ENCODE measurements at places on chromosomes 2 and 18.

DNA sequence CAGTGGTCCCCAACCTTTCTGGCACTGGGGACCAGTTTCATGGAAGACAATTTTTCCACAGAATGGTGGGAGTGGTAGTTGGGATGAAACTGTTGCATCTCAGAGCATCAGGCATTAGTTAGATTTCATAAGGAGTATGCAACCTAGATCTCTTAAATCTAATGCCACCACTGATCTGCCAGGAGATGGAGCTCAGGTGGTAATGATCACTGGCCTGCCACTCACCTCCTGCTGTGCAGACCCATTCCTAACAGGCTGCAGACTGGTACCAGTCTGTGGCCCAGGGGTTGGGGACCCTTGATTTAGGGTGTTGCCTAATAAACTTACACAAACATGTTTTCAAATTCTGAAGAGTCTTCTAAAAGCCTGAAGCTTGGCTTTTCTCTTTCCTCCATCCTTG lies 261.3 kb downstream of the CDH19 start:
- DNase-seq, result no peak

DNA sequence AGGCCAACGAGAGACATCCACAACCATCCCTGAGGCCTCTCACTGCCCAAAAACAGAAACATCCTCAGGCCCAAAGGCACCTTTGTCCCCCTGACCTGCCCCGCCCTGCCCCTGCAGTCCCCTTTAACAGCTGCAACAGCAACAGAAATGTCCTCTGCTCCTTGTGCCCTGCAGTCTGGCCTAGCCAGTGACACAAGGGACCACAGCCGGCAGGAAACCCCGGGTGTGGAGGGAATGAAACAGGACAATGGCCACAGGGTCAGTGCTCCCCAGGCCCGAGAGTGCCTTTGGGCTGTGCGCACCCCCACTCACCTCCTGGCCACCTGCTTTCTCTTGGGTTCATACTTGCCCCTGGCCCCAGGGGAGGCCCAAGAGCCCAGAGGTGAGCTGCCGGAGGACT lies 35.6 kb downstream of the SNED1 start:
- DNase-seq, result no peak

DNA sequence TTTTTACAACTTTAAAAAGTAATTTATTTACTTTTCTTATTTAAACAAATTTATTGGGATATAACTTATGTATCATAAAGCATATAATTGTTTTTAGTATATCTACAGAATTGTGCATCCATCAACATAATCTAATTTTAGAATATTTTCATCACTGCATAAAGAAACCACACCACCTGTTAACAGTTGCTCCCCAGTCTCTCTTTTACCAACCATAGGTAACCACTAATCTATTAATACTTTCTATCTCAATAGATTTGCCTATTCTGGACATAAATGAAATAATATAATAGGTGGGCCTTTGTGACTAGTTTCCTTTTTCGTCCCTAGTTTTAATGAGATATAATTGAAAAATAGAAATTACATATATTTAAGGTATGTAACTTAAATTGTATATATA lies 90.6 kb downstream of the ADAM23 start:
- no peak for DNase-seq

GRCh38 chr2:8761529-8762164 lies 75.8 kb downstream of the KIDINS220 start:
- no peak for DNase-seq

DNA sequence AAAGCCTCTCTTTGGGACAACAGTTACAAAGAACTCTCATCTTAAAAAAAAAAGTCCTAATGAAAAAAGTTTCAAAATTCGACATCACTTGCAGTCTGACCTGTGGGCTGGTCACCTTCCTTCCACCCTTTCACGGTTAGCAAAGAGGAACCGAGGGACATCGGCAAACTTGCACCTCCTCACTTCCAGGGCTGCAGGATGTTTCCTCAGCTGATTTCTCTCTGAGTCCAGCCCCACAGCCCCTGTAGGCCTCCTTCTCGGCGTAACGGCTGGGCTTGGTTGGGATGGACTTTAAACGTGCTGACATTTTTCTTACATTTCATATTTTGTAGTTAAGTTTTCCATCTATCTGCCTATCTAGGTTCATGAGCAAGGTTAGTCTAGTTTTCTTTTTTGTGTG lies 5.7 kb upstream of the CAB39 start:
- DNase-seq, result no peak

DNA sequence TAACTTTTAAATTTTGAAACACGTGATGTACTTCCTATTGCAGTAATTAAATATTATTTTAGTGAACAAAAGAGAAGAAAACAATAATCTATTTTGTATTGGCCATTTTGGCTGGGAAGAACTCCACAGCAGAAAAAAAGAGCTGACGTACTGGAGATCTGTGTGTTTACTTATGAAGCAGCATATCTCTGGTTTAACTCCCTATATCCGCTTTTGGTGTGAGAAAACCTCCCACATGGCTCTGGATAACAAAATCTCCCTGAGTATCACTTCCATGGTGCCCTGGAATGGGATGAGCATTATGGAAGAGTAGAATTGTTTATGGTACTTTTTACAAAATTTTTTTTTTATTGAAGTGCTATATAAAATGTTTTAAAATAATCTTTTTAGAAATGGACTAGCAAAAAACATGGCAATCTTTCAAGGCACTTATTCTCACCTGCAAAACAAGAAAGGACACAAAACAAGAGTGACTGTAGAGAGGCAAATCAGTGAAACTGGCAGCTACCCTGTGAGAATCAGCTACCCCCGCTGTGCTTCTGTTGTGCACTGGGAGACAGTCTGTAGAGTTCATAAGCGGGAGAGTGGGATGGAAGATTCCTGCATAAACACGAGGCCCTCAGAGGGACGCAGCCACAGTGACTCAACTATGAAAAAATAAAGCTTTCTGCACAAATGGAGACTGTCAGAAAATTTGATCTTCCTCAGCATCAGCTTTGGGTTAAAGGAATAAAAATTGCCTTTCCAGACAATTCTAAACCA lies 762.2 kb upstream of the HS6ST1 start:
- no peak for DNase-seq

GRCh38 chr2:23563673-23564614 lies 179.0 kb downstream of the KLHL29 start:
- no peak for DNase-seq

DNA sequence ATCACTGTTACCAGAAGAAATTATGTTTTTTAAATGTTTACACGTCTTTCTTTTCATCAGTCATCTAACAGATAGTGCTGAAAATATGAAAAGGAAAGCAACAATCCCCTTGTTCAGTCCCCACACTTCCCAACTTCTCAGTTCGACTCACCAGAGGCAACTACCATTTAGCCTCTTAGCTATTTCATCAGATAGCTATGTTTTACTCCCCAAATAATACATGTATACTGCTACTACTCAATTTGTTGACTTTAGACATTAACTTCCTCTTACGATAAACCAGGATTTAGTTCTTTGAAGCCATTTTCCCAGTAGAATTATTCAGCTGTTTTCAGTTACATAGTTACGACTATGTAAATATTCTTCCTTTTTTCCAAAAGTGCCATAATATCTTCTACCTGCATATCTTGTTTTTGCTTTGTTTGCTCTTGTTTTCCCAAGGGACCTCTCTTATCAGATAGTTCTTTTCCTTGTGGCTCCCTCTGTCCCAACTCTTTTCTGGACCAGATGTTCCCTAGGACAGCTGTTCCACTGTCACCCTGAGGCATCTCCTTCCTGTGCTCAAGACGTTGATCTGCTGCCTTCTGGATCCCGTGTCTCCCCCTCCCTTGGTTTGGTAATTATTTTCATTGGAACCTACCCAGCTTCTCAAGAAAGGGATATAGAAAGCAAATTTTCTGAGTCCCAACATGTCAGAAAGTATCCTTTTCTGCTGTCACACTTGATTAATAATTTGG lies 289.3 kb upstream of the TANK start:
- no peak for DNase-seq

DNA sequence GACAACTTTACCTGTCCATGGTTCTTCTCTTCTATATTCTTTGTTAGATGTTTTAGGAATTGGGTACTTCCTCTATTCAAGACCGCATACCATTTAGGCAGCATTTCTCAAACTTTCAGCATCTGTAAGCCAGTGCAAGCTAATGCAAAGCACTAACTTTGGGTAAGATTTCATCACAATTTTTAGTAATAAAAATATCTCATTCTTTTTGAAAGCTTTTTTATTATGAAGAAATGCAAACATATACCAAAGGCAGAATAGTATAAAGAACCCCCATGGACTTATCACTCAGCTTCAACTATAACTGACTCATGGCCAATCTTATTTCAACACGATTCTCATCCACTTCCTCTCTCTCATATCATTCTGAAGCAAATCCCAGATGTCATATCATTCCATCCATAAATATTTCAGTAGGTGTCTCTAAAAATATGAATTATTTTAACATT lies 32.9 kb downstream of the INO80C start:
- DNase-seq, result no peak

DNA sequence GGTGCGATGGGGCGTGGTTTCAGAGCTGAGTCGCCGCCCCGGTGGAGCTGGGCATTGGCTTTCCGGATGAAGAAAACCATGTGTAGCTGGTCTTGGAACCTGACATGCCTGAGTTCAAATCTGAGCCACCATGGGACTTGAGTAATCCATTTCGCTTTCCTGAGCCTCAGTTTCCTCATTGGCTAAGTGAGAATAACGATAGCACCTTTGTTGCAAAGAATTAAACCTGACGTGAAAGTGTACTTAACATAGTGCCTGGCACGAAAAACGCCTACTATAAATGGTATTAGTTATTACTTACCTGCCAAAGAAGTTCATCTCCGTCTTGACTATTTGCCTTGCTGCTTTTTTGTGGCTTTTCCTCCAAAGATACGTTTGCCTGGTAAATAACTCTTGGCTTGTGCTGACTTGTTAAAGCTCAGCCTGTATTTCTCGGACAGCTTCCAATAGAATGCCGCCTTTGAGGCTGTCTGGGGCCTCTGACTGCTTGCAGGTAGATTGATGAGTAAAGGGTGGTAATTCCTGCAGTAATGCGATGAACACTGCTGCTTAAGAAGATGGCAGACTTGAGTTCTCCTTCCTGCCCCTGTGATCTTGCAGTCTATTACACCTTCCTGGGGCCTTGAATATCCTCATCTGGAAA lies 1.3 kb downstream of the CDCA7 start:
- no peak for DNase-seq

GRCh38 chr2:46355756-46356155 lies 58.5 kb downstream of the EPAS1 start:
- no peak for DNase-seq

Data from endothelial cell (in vitro differentiated cells).